ENCODE measurements at places on chromosomes 3 and 15.

GRCh38 chr3:194995334-194995733 is 275.6 kb downstream of the XXYLT1 start:
- DNase-seq = no peak

- no peak for DNase-seq
Measured at GRCh38 chr3:58490860-58491501, 915 bp upstream of the KCTD6 start.

DNA sequence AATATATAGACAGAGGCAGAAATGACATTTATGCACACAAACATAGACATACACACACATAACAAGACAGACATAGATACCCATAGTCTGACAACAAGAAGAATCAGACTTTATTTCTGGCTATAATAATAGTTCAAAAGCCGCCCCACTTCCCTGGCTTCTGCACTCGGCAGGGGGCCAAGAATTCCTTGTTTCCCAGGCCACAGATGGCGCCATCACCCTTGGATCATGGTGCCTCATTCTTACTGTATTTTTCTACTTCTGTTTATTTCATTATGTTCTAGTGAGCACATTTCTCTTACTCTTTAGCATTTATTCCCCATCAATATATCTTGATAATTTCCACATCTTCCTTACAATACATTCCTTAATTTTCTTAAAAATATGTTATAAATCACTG is 387.5 kb downstream of the NLGN1 start:
- no peak for DNase-seq

GRCh38 chr3:133871368-133872090 is 24.2 kb downstream of the RAB6B start:
- DNase-seq = no peak

DNA sequence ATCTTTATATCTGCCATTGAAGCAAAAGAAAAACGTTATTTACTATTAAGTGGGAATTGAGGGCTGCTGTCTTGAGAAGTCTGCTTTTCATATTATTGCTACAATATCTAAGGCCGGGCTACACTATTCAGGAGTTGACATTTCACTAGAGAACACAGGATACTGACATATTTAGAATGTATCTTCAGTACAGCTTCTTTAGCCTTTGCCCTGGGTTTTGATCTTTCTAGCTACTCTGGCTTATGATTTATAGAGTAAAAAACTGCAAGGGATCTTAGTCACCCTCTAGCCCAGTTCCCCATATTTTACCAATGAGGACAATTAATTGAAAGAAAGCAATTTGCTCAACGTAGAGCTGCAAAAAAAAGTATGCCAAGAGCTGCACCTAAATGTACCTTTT is 307.4 kb upstream of the DPPA4 start:
- DNase-seq = no peak

GRCh38 chr15:58522391-58522790 is 90.6 kb downstream of the LIPC start:
- DNase-seq = no peak

DNA sequence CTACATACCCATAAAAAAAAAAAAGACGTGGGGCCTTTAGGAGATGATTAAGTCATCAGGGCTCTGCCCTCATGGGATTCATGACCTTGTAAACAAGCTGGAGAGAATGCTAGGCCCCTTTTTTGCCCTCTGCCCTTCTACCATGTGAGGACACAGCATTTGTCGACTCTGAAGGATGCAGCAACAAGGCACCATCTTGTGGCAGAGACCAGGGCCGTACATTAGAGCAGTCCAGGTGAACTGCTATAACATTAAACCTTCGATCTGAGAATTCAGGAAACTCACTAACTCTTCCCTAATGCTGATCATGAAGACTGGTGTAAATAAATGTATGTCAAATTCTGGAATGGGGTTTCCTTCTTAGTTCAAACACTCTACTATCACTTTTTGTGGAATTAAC is 30.7 kb upstream of the SIAH2 start:
- DNase-seq = no peak

Data from activated CD4-positive, CD25-positive, alpha-beta regulatory T cell (primary cell).